ENCODE measurements at places on chromosomes 5 and 9.

DNA sequence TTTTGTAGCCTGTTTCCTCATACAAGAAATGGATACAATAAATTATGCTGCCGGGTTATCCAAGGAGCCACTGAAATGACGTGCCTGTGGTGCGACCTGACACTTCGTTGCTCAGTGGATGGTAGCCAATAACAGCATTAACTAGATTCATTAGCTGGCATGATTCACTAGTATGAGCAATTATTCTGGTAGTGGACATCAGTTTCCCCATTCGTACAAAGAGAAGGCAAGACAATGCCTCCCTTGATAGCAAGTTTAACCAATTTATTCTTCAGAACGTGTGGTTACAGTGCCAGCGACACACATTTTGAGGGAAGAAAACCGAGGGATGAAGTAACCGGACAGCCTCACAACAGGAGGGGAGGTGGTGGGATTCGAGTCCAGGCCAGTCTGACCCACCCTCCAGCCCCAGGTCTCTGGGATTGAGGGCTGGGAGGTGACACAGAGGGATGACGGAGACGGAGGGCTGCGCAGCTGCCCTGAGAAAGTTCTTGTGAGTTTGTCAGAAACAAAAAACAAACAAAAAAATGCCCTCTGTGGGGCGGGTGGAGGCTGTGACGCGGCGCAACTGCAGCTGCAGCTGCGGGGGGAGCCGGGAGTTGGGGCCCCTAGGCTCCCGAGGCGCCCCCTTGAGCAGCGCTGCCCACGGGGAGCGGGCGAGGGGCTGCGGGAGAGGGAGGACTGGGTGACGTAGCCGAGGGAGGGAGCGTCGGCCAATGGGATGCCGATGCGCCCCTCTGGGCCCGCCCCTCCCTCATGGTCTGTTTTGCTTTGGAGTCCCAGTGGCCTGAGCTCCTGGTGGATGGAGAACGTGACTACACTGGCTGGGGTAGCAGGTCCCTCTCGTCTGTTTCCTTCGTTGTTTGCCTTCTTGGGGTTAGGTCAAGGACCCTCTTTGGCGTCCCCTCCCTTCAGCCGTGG, 10.9 kb downstream of the LHX2 start:
- DNase-seq = no peak

DNA sequence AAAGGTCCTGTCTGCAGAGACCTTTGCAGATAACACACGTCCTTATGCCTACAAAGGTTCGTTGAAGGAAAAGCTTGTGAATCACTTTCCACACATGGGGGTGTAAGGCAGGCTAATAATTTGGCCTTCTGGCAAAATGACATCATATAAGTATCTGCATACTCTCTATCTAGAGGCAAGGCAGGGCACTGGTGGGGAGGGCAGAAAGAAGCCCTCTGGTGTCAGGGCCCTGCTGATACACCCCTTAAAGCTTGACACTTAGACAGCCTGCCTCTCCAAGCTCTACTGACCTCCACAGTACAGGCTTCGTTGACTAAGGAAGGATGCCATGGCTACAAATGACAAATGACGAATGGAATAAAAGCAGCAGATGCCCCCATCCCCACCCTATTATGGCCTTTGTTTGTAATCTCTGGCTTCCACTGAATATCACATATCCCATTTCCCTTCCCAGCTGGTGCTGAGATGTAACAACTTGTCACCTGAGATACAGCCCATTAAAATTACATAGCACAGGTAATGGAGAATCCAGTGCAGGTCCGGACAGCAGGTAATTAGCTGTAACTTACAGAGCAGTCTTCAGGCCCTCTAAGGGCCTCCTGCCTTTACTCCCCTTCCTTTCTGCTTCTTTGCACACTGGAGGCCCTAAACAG, 76.9 kb upstream of the IFNK start:
- no peak for DNase-seq

DNA sequence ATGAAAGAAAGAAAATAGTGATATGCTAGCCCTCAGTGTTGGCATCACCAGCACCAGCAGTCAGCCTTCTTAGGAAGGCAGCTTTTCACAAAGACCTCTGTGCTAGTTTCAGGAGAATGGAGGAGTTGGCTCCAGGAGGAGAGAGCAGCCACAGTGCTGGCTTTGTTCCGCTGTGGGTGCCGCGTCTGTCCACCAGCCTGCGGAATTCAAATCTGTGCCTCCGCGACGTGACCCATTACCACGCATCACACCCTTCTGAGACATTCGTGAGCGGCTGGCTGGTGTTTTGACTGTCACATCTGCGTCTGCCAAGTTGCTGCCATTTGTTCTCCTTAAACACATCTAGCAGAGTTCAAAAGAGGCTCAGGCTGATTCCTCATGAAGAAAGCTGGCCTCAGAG, 34.4 kb downstream of the SNX18 start:
- DNase-seq = no peak

DNA sequence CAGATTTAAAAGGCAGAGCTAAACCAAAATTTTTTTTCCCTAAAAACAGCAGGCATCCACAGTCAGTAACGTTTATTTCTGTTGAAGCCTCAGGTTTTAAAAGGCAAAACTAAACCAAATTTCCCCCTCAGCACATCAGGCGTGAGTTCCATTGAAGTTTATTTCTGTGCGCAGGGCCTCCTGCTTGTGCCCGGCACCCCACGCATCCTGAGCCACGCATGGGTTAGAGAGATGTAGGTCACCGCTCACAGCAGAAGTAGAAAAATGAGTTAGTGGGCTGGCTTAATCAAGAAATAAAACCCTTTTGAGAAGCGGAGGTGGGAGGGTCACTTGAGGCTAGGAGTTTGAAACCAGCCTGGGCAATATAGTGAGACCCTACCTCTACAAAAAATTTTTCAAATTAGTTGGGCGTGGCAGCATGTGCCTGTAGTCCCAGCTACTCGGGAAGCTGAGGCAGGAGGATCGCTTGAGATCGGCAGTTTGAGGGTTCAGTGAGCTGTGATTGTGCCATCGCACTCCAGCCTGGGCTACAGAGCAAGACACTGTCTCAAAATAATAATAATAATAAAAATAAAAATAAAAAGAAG, 75.6 kb upstream of the SPIN1 start:
- no peak for DNase-seq

DNA sequence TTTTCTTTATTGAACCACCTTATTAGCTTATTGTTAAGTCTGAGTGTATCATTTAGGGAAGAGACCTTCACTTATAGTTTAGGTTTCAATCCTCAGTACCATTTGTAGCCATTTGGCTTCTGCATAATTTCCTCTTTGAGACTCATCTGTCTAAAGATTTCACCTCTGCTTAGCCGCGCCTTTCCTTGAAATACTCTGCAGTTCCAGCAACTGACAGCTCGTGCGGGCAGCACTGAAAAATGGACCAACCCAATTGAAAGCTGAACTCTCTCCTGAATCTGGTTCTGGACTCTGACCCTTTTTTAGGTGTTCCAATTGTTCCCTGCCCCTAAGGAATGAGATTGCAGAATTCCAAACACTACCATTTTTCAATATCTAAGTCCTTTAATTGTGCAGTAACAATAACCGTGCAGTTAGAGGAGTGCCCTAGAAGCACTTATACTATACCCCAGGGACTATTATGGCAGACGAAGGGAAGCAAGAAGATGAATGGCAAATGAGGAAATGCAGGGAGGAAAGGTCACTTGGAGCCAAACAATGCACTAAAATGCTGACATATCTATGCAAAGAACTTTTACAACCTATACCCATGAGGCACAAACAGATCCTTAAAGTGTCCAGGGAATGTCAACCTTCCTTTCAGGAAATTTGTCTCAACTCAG, 50.1 kb upstream of the PDE4D start:
- DNase-seq = no peak

DNA sequence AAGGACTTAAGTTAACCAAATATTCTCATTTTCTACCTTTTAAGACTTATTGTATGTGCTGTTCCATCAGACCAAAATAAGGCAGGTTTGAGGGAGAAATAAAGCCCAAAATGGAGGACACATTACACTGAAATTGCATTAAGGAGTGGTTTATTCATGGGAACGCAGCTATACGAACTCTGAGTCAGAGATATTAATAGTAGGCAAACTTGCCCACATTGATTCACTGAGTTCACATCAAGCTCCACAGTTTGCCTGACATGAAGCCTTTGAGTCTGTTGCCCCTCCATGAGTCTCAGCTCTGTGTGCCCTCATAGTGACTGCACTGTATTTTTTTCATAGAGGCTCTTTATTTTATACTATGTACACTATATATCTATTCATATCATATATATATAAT, 135.0 kb upstream of the SNX2 start:
- DNase-seq = no peak

- DNase-seq = no peak
These were observed 12.9 kb downstream of the HAVCR1 start for GRCh38 chr5:157046041-157046440.

DNA sequence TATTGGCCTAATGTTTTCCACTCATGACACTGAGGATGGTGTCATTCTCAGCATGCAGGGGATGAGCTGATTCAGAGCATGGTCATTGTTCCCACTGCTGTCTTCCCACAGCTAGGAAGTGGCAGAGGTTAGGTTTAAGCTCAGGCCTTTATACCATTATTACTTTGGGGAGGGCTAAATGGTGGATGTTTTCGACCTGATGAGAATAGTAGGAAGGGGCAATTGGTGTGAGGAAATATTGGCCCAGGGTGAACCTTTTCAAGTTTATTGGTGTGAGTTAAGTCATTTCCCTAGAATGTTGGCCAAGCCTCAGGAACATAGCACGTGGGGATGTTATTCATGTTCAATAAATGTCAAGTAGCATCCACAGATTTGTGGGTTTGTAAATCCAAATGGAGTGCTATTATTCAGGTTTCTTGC, 59.6 kb downstream of the ARHGAP26 start:
- DNase-seq = no peak

- DNase-seq = no peak
These were observed 15.3 kb downstream of the GPR21 start for GRCh38 chr9:123048748-123049147.

DNA sequence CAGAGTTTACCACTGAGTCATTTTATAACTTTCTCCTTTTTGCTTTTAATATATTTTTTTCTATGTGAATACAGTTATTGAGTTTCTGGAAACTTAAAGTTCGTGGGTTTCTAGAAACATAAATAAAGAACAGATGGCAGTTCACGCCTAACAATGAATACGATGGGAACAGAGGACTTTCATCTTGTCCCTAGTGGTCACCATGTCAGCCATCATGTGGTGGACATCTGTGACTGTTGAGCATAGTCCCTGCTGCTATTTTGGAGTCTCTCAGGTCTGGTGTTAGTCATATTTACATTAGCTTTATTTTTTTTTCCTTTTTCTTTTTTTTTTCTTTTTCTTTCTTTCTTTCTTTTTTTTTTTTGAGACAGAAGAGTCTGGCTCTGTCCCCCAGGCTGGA, 85.3 kb downstream of the XRCC4 start:
- no peak for DNase-seq

DNA sequence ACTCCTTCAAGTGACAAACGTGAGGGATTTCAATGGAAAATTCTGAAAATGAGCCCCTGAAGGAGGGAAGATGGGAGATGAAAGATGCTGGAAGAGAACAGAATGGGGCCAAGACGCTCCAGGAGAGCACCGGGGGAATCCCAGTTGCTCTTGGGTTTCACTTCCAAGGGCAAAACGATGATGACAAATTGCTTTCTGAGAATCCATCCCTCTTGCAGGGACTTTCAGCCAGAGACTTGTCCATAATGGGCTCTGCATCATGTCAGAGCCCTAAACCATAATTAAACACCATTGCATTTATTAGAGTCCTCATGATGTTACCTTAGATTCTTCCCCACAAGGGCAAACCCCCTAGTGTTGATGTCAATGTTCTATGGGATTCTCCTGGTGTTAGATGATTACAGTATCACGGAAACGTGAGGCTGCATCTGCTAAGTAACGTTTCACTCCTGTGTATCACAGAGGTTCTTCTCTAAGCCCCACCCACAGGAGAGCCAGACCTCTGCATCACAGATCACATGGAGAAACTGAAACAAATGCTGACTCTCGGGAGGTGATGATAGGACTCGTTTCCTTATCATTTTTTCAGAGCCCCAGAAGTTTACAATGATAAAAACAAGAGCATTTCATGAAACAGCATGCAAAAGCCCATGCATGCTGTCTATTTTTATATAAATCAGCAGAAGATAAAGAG, 114.4 kb downstream of the TENT4A start:
- no peak for DNase-seq

DNA sequence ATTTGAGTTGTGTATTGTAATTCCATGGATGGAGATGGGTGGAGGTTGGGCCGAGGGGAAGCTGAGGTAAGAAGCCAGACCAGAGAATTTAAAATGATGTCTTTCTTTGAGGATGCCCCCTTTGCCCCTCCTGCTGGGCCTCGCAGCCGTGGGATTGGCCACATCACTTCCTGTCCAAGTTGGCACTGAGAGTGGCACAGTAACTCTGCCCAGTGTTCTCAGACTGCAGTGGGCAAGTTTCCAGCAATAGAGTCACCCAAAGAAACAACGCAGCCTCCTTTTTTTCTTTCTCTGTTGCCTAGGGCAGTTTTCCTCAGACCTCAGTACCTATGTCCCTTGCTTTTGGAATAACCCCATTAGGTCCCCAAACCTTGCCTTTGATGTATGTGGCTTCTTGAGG, 306.6 kb upstream of the DMRT1 start:
- DNase-seq = no peak

GRCh38 chr5:138275379-138275782, 960 bp upstream of the GFRA3 start:
- no peak for DNase-seq

GRCh38 chr9:8611153-8611552, 811.6 kb upstream of the DMAC1 start:
- DNase-seq = no peak

DNA sequence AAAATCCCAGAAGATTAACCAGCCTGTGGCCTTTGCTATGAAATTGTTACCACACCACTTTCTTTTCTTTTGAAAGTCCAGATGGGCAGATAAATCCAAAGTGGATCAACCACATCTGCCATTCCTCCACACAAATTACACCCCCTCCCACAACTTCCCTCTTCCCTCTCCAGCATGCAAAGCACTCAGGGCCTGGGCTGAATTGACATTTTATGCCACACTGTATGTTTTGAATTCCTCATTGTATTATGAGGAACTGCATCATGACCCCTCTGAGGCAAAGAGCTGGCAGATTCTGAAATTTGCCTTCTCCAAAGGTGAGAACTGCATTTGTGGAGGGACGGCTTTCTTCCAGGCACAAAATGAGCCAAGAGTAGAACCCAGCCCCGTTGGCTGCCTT, 589.2 kb upstream of the KLF4 start:
- DNase-seq = no peak

DNA sequence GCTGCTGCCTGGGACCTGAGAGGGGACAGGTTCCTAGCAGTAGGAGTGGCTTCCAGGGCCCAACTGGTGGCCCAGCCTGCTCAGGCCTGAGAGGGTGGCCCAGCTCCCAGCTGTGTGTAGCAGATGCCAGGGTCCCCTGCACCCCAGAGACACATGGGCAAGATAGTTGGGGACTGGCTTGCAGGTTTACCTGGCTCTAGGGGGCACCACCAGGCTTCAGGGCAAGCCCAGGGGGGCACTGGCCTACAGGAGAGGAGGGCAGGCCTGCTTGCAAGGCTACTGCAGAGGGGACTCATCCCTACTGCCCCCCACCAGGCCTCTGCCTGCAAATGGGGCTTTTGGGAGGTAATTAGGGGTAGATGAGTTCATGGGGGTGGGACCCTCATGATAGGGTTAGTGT, 123.3 kb downstream of the ZNF354C start:
- no peak for DNase-seq

GRCh38 chr9:92522983-92523970, 12.5 kb downstream of the ECM2 start:
- no peak for DNase-seq

Measured in activated CD4-positive, alpha-beta T cell treated with anti-CD3 and anti-CD28 coated beads for 1 hour (primary cell).